GM13977 (cell line): ENCODE measurements at places on chromosomes 4 and X.

DNA sequence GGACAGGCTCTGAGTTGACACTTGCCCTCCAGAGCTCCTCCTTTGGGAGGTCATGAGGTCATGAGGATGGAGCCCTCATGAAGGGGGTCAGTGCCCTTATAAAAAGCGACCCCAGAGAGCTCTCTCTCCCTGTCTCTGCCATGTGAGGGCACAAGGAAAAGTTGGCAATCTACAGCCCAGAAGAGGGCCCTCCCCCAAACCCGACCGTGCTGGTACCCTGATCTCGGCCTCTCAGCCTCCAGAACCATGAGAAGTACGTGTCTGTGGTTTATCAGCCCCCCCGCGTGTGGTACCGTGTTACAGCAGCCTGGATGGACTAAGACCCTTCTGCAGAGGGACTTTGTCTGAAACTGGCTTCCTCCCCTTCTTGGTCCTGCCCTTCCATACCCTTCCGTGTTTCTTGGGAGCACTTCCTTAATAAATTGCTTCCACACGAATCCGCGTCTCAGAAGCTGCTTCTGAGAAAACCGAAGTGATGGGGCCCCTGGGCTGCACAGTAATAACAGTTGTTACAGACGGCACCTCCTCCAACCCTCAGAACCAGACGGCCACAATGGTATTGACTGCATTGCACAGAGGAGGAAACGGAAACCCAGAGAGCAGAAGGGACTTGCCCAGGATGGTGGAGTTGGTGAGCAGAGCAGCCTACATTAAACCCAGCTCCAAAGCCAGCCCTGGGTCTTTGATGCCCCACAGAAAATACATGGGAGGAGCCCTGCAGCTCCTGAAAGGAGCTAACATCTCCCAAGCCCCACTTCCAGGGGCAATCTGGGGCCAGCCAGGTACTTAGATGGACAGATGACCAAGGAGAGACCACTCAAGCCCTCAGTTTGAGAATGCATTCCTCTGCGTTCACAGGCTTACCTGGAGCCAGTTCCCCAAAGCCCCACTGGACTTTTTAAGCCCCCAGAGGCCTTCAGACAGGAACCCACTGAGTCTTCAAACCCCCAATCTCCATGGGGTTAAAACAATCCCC, 242.7 kb downstream of the BCOR start:
- peak; percentile 60 for DNase-seq

DNA sequence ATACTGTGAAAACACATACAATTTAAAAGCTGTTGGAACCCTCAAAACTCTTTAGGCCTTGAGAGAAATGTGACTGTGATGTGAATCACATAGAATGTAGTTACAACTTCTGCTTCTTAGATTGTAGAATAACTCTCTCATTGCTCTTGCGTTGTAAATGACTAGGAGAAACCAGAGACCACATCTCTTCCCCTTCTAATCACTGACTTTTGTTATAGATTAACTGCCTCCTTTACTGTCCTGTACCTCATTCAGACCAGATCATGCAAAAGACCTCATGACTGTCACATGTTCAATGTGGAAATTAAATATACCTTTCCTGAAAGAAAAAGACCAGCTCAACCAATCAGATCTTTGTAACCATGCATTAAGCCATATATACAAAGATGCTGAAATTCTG, 43.2 kb upstream of the NEIL3 start:
- no peak for DNase-seq

DNA sequence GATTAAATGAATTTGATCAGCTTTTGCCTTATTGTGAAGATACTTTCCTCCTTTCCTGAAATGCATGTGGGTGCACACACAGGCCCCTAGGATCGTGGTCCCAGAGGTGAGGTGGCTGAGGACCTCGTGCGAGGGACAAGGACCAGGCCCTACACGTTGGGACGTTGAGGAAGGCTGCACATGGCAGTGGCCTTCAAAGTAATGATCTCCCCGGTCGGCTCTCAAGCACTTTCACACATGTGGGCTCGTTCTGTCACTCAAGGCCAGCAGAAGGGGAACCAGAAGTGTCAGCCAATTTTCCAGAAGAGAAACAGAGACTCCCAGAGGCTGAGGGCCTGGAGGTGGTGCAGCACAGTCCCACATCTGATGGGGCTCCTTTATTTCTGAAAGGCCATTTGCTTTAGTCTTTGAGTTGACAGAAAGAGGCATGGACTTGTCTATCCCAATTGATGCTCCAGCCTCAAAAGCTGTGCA, 196.8 kb downstream of the AFAP1 start:
- no peak for DNase-seq

DNA sequence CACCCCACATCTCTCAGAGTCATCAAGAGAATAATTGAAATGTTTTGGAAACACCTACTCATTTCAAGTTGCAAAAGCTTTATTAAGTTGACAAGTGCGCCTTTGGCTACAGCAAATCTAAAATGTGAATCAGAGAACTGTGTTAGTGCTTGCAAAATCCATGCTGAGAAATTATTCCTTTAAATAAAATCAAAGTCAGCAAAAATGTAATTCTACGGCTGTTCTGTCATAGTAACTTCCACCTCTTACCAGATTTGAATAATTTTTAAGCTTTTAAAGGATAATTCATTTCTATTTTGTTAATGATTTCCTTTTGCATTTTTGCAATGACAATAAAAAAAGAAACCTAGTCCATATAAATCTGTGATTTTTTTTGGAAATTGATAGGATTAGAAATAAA, 1779.1 kb downstream of the STIM2 start:
- no peak for DNase-seq

DNA sequence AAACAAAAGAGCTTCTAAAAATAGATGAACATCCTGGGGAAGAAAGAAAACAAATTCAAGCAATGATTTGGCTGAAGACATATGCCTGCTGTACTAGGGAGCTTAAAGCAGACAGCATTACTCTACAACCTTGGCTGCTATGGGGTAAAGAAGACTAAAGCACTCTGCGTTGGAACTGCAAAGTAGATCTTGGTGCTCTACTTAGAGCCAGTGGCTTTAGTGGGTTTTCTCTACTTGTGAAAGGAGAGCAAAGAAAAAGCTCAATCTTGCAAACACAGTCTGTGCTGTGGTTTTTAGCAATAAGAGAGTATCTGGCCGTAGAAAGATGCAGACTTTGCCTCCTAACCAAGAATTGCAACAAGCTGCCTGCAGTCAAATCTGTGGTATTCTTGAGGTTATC, 334.7 kb upstream of the NDST3 start:
- no peak for DNase-seq

- no peak for DNase-seq
Measured at GRCh38 chr4:182354867-182355266, 111.7 kb downstream of the TENM3 start.

DNA sequence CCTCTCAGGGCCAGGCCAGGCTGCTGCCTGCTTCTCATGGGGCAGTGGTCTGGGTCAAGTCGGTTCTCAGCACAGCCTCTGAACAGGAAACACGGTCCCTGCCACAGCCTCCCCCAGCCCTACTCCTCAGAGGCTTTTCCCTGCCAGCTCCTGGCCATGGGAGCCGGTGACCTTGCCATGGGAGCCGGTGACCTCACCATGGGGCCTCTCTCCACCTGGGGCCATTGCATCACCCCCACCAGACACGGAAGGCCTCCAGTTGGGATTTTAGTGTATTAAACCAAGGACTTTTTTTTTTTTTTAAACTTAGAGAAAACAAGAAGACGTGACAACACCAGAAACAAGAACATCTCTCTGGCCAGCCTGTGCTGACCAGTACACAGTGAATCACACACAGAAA, 25.6 kb downstream of the ETDB start:
- DNase-seq, result no peak

DNA sequence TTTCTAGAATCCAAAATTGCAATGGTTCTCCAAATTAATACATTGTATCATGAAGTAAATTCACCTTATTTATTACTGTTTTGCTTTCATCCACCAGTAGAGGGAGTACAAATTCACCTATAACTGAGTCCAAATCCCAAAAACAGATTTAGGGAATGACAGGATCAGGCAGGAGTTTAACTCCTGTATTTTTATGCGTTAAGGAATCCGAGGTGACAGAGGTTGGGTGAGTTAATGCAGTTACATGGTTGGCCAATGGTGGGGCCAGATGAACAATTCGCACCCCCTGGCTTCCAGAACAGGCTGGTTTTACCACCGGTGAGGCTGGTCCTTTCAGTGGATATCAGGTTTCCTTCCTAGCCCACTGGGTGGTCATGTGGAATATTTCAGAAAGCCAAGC, 82.4 kb downstream of the MTNR1A start:
- DNase-seq, result no peak

DNA sequence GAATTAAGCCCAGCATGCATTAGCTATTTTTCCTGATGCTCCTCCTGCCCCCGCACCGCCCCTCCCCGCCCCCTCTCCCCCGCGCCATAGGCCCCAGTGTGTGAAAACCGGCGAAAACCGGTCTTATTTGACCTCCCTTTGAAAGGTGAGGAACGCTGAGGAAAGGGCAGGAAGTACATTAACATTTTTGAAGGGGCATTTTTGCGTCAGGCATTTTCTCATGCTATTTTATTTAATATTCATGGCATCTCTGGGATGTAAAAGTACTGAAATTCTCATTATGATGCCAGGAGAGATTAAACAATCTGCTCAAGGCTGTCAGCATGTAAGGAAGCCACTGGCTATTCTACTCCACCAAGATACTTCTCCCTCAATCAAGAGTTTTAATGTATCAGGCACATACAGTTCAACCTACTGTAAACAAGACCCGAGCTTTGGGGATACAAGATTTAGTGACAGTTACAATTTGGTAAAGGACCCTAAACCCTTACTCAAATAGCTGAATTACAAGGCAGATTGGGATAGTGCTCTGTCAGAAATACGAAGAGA, 1.2 kb upstream of the NMU start:
- no peak for DNase-seq

DNA sequence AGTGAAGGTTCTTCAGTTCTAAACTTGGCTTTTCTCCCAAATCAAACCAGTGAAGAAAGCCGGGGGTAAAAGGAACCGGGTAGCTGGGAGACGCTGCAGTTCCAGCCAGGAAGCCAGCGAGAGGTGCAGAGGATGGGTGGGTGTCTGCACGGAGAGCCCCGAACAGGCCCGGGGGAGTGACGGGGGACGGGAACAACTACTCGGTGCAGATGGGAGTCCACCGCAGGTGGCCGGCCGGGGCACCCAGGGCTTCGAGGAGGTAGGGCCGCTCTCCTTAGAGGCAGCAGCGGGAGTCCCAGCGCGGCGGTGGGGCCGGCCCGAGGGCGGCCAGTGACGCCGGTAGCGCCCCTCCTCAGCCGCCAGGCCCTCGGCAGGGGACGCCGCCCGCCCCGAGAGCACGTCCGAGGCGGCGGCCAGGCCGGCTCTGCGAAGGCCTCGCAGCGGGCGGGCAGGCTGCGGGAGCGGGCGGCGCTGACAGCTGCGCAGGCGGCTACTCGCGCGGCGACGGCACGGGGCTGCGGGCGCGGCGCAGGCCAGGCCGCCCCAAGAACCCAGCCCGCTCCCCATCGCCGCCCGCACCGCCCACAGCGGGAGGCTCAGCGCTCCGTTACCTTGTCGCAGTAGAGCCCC, 449 bp downstream of the FBXL5 start:
- no peak for DNase-seq

DNA sequence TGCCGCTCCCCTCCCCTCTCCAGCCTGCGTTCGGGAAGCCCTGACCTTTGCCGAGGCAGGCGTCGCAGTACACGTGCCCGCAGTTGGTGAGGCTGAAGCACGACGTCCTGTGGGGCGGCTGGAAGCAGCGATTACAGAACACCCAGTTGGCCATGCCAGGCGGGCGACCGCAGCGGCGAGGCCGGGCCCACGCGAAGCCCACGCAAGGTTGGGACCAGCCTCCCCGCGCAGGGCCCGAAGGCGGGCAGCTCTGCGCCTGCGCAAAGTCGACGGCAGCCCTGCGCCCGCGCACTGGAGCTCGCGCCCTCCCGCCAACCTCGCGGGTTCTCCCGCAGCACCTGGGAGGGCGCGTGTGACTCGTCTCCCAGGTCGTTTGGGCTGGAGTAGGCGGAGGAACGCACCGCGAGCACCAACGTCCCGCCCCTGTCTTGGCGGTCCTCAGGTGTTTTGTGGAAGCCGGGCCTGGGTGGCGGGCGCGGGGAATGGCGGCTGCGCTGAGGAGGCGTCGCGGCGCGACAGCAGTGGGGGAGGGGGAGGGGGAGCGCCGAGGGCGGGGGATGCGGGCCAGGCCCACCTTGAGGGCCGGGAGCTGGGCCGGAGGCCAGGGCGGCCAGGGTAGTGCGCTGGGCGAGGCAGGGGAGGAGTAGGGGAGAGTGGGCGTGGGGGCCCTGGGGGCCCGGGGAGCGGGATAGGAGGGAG, at the start of gene RNF212:
TSS of gene RNF212 (minus strand) at position 254 of the 699 bp plus-strand sequence. CDS start at position 154, 100 bp downstream.
- DNase-seq, result no peak

GRCh38 chr4:77220828-77221613, 64.0 kb downstream of the CCNG2 start:
- DNase-seq, result no peak

GRCh38 chr4:26746802-26747213, 113.8 kb upstream of the STIM2 start:
- peak; percentile 47 for DNase-seq

GRCh38 chr4:109699553-109700225, 3.6 kb downstream of the CASP6 start:
- no peak for DNase-seq

DNA sequence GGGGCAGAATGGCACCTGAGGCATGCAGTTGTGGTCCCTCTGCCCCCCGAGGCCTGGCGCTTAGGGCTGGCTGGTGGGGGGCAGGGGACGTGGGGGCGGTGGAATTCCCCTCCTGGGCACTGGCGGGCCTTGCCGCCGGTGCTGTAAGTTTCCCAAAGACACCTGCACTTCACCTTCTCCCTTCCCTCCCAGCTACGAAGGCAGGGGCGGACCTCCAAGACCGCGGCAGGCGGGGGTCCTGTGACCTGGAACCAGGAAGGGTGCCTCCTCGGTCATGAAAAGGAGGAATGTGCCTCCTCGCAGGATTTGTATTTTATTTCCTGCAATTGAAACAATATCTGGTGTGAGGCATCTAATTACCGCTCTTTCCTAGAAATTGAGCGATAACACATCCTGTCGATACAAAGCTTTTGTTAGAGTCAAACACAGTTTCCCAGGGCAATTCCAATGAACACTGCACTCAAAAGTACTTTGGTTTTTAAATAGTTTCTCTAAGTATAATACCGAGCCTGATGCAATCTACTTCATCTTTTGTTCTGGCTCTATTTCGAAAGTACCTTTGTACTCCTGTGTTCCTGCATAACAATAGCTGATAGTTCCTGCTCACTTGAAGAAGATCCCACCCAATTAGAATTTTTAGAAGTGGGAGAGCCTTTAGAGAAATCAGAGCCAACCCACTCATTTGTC, 12.3 kb upstream of the ADRA2C start:
- DNase-seq, result no peak
